ENCODE measurements at places on chromosomes 16 and 17. TPM values are rescaled to one million over a fixed set of nuclear protein-coding genes. Genes with fewer than 3 reads are reported as not detected.

CACNG4 gene
- not detected for total RNA-seq

RNF227 gene
- total RNA-seq, result 2.5 TPM

GH1 gene
- total RNA-seq, result not detected

CD300H gene
- not detected for total RNA-seq

CYGB gene
- 9.5 TPM for total RNA-seq

QPRT gene
- total RNA-seq, result 101 TPM

TBC1D3I gene
- not detected for total RNA-seq

PYDC1 gene
- total RNA-seq, result not detected

All from uterine smooth muscle cell (primary cell).